ENCODE measurements at places on chromosomes 4 and X.

GRCh38 chr4:99645638-99646037 is 12.0 kb downstream of the C4orf54 start:
- DNase-seq = no peak

DNA sequence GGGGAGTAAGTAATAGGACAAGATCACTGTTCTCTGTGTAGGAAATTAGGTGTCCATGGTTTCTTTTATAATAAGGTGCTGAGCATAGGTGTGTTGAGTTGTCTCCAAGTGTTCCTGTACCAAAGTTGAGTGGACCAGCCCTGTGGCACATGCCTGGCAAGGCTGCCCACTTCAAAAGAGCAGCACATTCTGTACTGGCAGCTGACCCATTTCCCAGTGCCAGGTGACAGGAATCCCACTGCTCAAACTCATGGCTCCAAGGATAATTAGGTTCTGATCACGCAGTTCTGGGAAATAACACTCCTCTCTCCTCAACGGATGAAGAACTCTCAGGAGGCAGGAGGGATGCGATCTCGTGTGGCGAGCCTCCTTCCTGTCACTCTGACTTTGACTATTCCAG is 12.8 kb upstream of the LGI2 start:
- DNase-seq = no peak

DNA sequence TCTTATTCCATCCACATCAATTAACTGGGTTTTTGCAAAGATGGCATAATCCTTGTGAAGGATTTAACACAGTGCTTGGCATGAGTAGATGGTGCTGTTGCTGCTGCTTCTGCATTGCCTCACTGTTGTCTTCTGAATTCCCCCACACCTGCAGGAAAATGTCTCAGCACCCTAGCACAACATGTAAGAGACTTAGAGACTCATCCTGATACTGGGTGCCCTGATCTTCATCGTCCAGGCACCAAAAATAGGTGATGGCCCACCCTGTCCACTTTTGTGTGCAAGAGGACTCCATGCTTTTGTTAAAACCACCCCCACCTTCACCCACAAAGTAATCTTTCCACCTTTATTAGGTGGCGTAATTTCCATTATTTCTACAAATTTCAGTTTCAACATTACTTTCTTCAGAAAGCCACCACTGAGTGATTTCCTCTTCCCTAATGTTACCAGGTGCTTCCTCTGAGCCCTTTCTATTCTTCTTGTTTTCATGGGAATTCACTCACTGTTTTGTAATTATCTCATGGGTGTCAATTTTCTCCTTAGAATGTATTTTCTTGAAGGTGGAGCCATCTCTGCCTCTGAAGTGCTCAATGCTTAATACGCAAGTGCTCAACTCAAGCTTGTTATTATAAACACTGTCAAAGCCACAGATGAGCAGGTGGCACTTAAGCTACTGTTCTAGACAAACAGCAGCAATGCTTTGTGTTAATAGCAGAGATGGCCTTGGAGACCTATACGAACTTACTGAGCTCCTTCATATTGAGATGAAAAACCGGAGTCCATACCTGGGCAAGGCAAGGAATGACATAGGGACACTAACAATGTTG is 89.5 kb downstream of the HS3ST1 start:
- DNase-seq = no peak

GRCh38 chr4:79625361-79625760 is 217.3 kb upstream of the GK2 start:
- DNase-seq = no peak

DNA sequence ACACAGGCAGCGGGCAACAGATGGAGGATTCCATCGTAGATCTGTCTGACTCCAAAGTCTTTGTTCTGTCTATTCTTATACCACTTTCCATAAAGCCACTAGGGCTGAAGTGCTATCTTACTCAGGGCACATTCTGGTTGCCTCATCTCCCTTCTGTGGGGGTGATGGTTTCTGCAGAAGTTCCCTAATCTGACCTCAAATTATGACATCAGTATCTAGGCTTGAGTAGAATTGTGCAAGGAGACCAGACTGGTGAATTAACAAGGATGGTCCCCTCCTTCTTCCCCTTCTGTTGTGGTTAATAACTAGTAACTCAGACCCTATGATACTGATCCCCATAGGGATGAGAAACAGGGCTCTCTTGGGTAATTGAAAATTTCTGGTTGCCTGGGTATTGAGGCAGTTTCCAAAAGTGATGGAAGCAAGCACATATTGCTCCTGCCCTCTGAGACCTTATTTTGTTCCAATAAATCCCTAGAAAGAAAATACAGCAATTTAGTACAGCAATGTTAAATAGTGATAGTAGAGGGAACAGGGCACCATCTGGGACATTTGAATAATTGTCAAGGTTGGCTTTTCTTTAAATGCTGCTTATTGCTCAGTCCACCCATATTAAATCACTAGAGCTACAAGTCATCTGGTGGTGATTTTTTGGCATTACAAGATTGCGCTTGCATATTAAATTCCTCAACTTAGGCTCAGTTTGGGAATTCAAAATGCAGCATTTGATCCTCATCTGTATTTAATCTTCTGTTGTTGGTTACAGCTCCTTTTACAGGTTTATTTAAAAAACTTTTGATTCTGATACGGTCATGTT is 57.3 kb upstream of the AP1S2 start:
- no peak for DNase-seq

GRCh38 chr4:29309050-29309449 is 1411.1 kb upstream of the PCDH7 start:
- peak; percentile 83 for DNase-seq

DNA sequence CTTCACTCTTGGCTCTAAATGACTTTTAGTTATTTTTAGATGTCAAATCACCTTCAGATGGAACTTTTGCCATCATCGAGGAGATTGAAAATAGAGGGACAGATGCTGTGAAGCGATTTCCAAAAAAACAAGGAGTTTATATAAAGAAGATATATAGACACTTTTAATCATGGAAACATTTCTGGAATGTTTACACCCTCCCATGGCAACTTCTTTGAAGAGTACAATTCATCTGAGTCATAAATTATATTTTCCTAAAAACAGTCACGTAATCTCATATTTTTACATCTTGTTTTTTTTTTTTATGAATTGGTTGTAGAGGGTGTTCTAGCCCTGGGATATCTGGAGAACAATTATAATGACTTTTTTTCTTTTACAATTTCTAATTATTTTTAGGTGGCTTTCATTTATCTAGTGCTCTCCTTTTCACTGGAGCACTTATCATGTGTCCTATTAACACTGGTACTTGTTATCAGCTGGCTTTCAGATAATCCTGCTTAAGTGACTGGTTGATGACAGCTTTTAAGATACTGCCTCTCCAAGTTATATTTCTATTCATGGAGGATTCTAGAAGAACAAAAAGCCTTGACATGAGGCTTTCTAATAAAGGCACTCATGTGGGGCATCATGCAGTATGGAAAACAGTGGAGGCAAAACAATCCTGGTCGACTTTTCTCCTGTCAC is 24.9 kb downstream of the PCDH7 start:
- no peak for DNase-seq

- no peak for DNase-seq
These were observed 868 bp downstream of the DACH2 start for GRCh38 chrX:86149119-86149518.

DNA sequence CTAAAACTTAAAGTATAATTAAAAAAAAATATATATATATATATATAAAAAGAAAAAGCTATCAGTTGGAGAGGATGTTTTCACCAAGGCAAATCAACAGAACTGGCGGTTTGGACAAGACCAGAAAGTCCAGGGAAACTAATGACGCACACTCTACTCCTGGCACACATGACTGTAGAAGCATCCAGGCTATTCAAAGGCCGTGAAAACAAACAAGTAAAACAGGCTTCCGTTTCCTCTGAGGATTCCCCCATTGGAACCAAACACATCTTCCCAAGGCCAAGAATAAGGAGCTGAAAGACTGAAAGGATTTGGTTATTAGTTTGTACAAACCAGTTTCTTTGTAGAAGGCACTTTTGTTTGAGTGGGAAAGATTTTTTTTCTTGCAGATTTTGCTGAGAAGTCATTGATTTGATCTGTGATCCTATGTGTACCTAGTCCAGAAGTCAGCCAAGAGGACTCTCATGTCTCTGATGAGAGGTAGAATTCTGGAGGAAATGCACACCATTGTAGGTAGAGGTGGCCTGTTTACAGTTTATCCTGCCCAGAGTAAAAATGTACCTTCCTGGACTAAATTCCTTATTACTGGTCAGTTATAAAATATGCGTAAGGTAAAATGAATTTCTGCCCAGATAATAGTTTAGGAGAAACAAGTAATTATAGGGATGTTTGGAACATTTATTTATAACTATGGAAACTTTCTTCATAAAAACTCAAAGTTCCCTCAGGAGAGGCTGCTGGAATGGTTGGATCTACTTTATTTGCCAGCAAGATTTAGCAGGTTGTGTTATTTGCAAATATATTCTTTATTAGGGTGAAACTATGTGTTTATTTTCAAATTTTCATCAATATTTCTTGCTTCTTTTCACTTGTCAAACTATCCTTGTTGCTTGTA is 66.5 kb downstream of the DMP1 start:
- DNase-seq = no peak

GRCh38 chrX:2692221-2693112 is 1.4 kb downstream of the CD99 start:
- no peak for DNase-seq

DNA sequence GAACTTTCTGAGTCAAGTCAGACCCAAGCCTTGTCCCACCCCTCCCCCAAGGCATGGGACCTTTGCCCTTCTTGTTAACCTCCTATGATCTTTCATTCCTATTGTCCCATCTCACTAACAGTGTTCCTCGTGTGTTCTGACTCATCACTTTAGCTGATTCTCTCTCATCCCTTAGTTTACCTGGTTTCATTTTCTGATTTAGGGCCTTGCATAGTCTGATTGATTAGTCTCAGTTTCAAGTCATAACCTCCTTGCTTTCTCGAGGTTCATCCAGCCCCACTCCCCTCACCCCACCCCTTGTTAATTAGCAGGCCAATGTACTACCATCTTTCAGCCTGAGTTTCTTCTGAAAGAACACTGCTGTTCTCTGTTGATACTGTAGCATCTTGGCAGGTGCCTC is 517.4 kb downstream of the RPA4 start:
- no peak for DNase-seq

DNA sequence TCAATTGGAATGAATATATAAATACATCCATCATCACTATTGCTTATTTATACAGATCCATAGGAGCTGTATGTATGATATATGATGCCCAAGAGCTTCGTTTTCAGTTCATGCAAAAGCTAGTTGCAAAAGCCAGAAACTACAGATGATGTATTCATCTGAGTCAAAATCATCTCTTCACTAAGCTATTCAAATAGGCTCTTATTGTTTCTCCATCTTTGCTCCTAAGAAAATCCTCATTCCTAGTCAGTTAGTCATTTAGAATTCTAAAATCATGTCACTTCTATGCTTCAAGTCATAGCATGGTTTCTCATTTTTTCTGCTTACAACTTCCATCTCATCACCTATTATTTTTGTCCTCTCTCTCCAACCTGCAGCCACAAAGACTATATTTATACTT is 300.1 kb upstream of the TRAM1L1 start:
- no peak for DNase-seq

- DNase-seq = no peak
These were observed 128.0 kb upstream of the NKX1-1 start for GRCh38 chr4:1534095-1534872.

GRCh38 chrX:49661881-49662280 is 33.9 kb downstream of the PAGE1 start:
- no peak for DNase-seq

DNA sequence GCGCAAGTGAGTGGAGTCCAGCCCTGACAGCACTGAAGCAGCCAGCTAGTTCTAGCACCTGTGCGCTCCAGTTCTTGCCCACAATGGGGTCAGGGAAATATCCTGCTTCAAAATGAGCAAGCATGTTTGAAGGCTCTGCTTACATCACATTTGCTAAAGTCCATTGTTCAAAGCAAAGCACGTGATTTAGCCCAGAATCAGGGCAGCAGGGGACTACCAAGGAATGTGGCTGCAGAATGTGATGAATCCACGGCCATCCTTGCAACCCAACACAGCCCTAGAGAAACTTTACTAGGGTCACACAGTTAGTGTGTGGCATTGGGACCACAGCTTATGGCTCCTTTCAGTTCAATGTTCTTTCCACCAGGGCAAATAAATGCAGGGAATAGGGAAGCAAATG is 47.3 kb upstream of the SMIM31 start:
- DNase-seq = no peak

DNA sequence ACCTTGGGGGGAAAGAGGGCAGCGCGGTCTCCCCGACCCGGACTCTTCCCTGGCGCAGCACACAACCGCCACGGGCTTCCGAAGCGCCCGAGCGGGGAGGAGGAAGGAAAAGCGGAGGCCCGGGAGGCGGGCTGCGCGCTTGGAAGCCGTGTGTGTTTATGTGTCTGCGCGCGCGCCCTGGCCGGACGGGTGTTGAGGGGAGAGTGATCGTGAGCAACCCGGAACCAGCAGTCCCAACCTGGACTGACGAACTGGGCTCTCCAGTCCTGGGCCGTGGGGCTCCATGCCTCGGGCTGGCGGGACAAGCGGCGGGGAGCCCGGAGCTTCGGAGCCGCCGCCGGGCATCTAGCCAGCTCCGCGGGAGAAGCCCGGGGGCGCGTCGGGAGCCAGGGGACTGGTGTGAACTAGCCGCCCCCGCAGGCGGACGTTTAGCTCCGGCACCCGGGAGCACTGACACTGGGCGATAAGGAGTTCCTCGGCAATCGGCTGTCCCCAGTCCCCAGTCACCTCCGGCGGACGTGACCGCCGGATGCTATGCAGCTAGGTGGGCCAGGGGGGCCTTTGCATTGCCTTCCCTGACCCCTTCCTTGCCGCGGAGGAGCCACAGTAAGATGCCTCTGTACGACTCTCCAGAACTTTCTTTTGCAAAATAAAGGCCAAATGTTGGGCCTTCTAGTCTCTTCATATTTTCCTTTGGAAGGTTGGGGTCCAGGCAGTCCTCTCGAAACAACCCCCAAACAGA is 74.8 kb upstream of the BCOR start:
- no peak for DNase-seq

GRCh38 chrX:38896724-38897298 is 95.6 kb downstream of the MID1IP1 start:
- no peak for DNase-seq

DNA sequence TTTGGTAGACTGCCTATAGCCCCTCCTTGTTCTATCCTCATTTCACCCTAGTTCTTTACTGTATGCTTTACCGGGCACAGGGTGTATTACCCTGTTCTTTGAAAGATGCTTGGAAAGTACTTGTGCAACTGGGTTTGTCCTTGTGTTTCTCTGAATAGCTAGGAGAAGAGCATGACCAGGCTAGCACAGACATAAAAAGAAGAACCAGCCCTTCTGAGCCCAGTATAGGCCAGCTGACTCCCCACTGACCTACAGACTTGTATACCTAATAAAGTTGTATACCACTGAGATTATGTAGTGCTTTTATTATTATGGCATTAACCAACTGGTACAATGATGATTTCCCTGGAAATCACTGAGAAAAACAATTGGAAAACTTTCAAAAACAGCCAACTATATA is 15.0 kb downstream of the CFI start:
- no peak for DNase-seq

GRCh38 chr4:141705747-141706377 is 69.5 kb downstream of the IL15 start:
- DNase-seq = no peak

DNA sequence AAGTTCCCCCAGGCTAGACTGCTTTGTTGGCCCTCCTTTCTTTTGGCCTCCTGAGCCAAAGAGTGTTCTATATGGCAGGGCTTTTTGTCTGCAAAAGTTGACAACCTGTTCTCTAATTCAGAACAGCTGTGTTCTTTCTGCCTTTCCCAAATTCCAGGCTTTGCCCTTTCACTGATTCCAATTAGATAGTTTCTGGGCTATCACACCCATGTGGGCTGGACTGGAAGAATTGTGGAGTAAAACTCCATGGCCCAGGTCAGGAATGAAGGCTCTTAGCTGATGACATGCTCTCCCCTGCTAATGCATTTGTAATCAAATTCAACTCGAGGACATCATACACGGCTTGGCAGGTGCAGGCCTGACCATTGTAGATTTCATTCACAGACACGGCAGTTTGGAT is 19.4 kb downstream of the BMP3 start:
- DNase-seq = no peak

All from kidney capillary endothelial cell (primary cell).